GF-D8 (cell line): ENCODE measurements at places on chromosomes 12 and 14.
A peak's percentile ranks its signal among the peaks of the same experiment; 100 is the strongest.

GRCh38 chr12:12548713-12549112, 13.9 kb downstream of the DUSP16 start:
- DNase-seq, result no peak

GRCh38 chr14:80575763-80576162, 364.5 kb upstream of the DIO2 start:
- no peak for DNase-seq

DNA sequence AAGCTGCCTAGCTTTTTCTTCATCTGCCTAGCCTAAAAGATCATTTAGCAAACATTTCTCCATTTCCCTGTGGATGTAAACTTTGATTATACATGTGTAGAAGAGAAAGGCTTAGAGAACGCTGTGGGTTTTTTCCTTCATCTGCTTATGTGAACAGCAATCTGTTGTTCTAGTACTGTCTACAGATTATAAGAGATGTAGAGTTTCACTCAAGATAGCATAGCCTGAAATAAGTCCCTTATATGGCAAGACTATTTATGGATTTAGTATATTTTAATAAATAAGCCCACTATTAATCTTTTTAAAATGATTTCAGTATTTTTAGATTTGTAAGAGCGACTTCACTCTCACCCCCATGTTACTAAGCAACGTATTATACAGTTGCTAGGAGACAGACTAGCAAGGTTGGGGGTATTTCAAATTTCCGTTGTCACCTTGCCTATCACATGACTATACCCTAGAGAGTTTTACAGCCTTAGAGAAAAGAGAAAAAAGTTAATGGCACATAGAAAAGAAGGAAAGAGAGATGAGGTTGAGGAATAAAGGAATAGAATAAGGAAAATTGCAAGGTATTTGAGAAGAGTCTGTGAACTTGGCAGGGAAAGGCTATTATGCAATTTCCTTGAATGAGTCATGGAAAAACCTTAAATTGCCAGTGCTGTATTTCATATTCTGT, 12.2 kb upstream of the TUBA1A start:
- DNase-seq, result peak; percentile 70

GRCh38 chr12:105916760-105917039, 222.1 kb downstream of the NUAK1 start:
- DNase-seq, result no peak

DNA sequence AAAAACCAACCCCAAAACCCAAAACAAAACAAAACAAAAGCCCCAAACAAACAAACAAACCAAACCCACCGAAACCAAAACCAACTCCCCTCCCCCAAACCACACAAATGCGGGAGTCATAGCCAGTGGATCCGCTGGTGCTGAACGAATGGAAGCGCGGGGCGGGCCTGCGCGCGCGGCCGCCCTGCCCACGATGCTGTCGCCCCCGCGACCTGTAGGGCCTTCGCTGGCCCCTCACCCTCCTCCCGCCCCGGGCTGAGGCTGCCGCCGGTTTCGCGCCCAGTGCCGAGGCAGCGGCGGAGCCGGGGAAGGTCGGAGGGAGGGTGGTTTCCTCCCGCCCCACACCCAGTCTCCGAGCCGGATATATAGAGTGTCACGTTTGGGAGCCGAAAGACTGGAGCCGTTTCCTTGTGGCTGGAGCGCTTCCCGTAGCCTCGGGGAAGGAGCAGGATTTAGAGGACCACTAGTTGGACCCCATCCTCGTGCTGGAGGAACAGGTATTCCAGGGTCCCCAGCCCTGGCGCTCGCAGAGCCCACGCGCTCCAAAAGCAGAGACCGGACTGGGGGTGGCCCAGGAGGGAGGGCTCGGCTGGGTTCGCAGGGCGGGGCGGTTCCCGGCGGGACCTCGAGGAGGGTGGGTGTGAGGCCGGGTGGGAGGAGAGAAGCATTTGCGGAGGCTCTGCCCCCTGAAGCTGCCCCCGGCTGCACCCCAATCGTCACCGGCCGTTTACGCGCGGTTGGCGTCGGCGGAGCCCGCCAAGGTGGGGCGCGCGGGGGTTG, at the start of gene FAR2:
Gene FAR2 (plus strand): TSS at position 368 of the 780 bp plus-strand sequence. CDS start 121,172 bp downstream, outside the sequence.
- peak; percentile 51 for DNase-seq

GRCh38 chr12:94204499-94205247, 56.3 kb downstream of the PLXNC1 start:
- DNase-seq, result peak; percentile 13

DNA sequence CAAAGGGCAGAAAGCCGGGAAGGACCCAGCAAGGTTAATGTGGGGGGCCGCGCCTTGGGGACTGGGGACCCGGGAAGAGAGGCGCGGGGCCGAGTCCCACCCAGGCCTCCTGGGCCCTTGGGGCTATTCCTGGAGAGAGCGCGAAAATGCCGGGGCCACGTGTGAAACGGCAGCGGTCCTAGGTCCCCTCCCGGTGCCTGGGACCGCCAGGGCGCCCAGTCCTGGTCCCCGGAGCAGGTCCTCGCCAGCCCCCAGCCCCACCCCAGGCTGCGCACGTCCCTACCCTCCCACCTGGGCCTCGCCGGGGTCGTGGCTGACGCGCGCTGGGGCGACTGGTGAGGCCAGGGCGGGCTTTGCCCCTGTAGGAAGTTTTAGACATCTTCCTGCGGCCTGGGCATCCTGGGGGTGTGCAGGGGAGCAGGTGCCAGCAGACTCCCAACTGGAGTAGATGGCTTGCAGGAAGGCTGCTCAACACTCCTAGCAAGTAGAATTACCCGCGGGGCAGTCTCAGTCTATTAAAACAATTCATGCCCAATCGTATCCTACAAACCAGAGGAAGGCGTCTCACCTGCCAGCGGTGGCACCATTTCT, 708 bp downstream of the FAR2 start:
- DNase-seq, result peak; percentile 20

DNA sequence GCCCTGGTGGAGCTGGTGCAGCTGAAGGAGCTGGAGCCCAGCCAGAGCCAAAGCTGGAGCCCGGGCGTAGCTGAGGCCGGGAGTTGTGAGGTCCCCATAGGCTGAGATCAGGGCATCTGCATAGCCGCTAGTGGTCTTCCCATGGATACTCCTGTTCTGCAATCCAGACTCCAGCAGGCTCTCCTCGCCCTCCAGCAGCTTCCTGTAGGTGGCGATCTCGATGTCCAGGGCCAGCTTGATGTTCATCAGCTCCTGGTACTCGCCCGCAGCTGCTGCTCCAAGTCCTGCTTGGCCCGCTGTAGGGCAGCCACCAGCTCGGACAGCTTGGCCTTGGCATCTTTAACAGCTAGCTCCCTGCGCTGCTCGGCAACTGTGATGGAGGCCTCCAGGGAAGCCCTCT, 966.1 kb downstream of the FSCB start:
- no peak for DNase-seq
